ENCODE measurements at places on chromosomes 7 and 10.

DNA sequence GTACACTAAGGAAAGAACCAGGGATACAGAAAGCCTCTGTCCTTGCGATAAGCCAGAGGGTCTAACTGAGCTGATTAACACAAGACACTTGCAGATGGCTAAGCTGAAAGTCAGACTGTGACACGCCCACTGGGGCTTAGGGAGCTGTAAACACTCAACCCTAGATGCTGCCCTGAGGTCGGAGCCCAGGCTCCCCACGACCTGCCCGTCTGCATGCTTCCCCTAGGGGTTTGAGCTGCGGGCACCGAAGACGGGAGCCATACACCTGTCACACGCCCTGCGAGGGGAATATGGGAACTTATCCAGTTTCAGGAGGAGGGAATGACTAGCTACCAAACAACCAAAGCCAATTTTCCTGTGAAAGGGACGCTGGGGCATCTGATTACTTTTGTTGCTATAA, 96.0 kb downstream of the HTR5A start:
- DNase-seq = no peak

DNA sequence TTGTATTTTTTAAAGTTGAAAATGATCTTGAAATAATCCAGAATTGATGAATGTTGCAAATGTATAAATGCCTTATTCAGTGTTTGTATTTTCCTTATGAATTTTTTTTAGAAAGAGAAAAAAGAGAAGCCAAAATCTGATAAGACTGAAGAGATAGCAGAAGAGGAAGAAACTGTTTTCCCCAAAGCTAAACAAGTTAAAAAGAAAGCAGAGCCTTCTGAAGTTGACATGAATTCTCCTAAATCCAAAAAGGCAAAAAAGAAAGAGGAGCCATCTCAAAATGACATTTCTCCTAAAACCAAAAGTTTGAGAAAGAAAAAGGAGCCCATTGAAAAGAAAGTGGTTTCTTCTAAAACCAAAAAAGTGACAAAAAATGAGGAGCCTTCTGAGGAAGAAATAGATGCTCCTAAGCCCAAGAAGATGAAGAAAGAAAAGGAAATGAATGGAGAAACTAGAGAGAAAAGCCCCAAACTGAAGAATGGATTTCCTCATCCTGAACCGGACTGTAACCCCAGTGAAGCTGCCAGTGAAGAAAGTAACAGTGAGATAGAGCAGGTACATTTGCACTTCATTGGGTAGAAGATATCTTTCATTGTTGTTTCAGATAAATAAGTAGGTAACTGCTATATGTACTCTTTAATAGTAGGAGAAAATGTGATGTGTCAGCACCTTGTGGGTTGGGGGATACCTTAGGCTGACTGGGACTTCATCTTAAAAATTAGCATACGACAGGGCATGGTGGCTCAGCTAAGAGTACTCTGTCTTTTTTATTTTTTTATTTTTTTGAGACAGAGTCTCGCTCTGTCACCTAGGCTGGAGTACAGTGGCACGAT, 3.9 kb downstream of the DDX21 start:
- DNase-seq = no peak

DNA sequence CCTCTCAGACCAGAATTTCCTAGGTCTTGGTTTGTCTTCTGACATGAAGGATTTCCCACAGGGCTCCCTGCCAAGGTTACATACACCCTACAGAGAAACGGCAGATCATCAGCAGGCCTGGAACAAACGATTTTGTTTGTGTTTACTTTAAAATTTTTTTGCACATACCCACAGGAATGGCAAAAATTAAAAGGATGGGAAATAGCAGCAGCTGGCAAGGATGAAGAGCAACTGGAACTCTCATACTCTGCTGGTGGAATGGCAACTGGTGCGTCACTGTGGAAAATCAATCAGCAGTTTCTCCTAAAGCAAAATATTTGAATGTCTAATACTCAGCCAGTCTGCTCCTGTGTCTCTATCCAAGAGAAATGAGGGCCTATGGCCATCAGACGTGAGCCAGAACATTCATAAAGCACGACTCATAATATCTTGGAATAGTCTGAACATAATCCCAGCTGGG, 6.5 kb downstream of the BAIAP2L1 start:
- DNase-seq = no peak

GRCh38 chr7:107933386-107934013, 42.5 kb downstream of the DLD start:
- no peak for DNase-seq

DNA sequence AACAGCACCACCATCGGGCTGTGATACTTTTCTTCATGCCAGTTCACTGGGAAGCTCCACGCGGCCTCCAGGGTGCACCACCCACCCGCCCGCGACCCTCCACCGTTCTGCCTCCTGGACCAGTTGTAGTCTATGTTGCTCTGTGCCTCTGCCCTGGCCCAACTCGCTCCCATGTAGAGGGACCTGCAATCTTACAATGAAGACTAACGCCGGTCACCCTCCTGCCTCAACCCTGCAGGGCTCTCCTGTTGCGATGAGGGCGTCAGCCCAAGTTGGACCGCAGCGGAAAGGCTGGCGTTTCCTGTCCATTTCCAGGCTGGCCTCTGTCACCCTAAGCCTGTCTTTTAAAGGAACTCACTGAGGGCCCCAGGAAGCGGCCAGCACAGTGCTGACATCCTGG, 34.9 kb downstream of the IL15RA start:
- DNase-seq = no peak

DNA sequence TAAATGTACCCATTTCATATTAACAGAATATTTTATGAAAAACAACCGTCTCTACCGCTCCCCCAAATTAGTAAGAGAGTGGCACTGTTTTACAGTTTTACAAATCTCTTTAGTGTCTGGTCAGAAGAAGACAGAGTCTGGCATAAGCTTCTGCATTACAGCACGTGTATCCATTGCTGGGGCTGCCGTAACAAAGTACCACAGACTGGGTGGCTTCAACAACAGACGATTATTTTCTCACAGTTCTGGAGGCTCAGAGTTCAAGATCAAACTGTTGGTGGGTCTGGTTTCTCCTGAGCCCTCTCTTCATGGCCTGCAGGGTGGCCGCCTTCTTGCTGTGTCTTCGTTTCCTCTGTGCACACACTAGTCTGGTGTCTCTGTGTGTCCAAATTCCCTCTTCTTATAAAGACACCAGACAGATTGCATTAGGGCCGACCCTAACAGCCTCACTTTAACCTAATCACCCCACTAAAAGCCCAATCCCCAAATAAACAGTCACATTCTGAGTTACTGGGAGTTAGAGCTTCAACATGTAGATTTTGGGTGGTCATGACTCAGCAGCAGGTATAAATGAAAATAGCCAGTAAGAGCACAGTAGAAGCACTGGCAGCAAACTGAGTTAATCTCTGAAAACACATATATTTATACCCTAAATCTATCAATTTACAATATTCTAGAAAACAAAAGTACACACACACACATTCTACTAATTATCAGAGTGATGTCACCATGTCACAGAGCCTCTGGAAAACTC, 4.0 kb upstream of the SPOCK2 start:
- no peak for DNase-seq
